ENCODE measurements at places on chromosomes 5 and 9. TPM values are rescaled to one million over a fixed set of nuclear protein-coding genes. Genes with fewer than 3 reads are reported as not detected.

The SLC36A2 gene
- not detected for total RNA-seq

The GPBP1 gene
- total RNA-seq = 88.7 TPM

The ANKRD18A gene
- total RNA-seq = 3.4 TPM

The AOPEP gene
- total RNA-seq = 41.0 TPM

The GRIN1 gene
- total RNA-seq = not detected

The PCDHA5 gene
- 0.46 TPM for total RNA-seq

The NUDT2 gene
- 12.6 TPM for total RNA-seq

The SPAAR gene
- 1.6 TPM for total RNA-seq

The SPATA31C2 gene
- not detected for total RNA-seq

The CCDC112 gene
- 3.4 TPM for total RNA-seq

The CDC20B gene
- not detected for total RNA-seq

The OR1Q1 gene
- not detected for total RNA-seq

The PLPPR1 gene
- total RNA-seq = not detected

The ZNF618 gene
- 8.8 TPM for total RNA-seq

The SPINK4 gene
- not detected for total RNA-seq

DNA sequence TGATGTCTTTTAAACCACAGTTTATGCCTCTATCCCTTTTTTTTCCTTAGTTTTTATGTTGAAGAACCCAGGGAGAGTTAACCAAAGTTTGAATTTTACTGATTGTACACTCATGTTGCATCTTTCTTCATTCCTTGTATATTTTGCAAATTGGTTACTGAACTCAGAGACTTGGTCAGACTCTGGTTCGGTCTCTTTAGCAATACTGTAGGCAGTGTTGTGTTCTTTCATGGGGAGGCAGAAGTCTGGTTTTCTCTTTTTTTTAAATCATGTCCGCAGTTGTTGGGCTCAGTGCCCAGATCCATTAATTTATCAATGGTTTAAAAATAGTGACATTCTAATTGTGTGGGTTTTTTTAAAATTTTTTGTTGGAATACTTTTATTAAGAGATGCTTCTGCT is 23.4 kb downstream of the UBE2R2 start:
- no peaks in the 10 kb centered on the region for H3K27me3 ChIP-seq
- DNase-seq = no peak
- no peak overlapping the region for H3K27ac ChIP-seq
- no peak overlapping the region for H3K4me3 ChIP-seq

GRCh38 chr9:3939820-3940219 is 360.0 kb downstream of the GLIS3 start:
- peaks cover 6% of the 10 kb centered on the region for H3K4me1 ChIP-seq
- H3K4me3 ChIP-seq = no peak overlapping the region
- DNase-seq = no peak

DNA sequence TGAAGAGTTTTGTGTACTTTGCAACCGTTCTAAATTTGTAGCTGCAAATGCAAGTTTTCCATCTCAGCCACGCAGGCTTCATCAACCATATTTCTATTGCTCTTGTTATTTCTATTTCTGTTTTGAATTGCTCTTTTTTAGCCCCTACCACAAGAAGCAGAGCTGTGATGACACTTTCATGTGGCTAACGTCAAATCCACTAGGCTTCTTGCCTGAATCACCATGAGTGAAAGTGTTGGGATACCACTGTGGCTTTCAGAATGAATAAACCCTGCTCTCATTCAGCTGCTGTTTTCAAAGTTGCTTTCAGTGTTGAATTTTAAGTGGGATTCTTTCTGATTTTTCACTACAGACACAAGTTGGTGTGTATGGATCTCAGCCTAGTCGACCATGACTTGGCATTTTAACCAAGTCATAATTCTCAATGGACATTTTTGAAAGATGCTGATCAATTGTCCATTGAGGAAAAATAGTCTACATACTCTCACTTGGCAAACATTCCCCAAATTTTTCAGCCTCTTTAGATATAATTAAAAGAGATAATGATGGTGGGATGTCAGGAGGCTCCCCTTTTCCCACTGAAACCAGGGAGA is 41.0 kb upstream of the MTAP start:
- no peaks in the 10 kb centered on the region for H3K4me1 ChIP-seq
- no peak for DNase-seq
- no peaks in the 10 kb centered on the region for H3K27me3 ChIP-seq

- no peak overlapping the region for H3K4me3 ChIP-seq
- H3K4me1 ChIP-seq = peaks cover 5% of the 10 kb centered on the region
- H3K36me3 ChIP-seq = no peaks in the 10 kb centered on the region
- no peak for DNase-seq
Observed at GRCh38 chr9:6777213-6777902, 19.6 kb downstream of the KDM4C start.

DNA sequence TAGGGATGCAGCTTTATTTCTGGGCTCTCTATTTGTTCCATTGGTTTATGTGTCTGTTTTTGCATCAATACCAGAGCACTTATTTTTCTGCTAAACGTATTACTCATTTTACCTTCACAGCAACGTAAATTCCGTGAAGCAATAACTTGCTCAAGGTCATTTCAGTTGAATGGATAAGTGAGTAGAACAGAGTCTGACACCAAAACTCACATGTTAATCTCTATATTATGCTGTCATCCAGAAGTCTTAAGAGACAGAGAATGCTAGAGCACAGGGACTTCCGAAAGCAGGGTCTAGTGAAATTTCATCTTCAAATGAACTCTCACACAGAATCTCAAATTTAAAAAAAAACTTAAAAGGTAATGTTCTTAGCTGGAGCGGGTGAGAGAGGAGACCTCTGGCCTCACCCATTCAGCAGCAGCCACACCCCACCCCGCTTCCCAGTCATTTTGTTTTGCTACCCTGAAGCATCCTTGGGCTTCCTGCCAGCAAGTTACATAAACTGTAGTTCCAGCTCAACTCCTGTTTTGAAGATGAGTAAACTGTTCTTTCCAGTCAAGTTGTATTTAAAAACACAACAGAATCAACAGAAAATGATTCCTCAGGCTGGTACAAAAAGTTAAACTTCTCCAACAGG is 69.3 kb downstream of the TRIM36 start:
- no peaks in the 10 kb centered on the region for H3K36me3 ChIP-seq
- no peak for DNase-seq
- H3K27me3 ChIP-seq = peaks cover 6% of the 10 kb centered on the region
- H3K4me3 ChIP-seq = no peak overlapping the region
- peak overlapping the region; percentile 32 for H3K27ac ChIP-seq
- no peaks in the 10 kb centered on the region for H3K4me1 ChIP-seq

- no peak overlapping the region for H3K4me3 ChIP-seq
- peak; percentile 46 for DNase-seq
- no peak overlapping the region for H3K27ac ChIP-seq
- no peaks in the 10 kb centered on the region for H3K27me3 ChIP-seq
Observed at GRCh38 chr9:134652291-134653225, 11.0 kb downstream of the COL5A1 start.

- DNase-seq = no peak
- no peak overlapping the region for H3K4me3 ChIP-seq
- H3K4me1 ChIP-seq = peaks cover 5% of the 10 kb centered on the region
Observed at GRCh38 chr5:155434681-155435080, 421.1 kb downstream of the KIF4B start.

GRCh38 chr9:37904445-37905130 is 661 bp upstream of the SLC25A51 start:
- peak overlapping the region; percentile 98 for H3K4me3 ChIP-seq
- no peaks in the 10 kb centered on the region for H3K27me3 ChIP-seq
- peaks cover under 1% of the 10 kb centered on the region for H3K36me3 ChIP-seq
- DNase-seq = peak; percentile 82
- H3K4me1 ChIP-seq = peaks cover 26% of the 10 kb centered on the region
- H3K27ac ChIP-seq = peak overlapping the region; percentile 88

GRCh38 chr5:10724781-10725507 is 36.1 kb downstream of the DAP start:
- H3K27me3 ChIP-seq = no peaks in the 10 kb centered on the region
- peak overlapping the region; percentile 71 for H3K27ac ChIP-seq
- H3K36me3 ChIP-seq = peaks cover 47% of the 10 kb centered on the region
- H3K4me1 ChIP-seq = peaks cover 7% of the 10 kb centered on the region
- H3K4me3 ChIP-seq = no peak overlapping the region
- DNase-seq = no peak

GRCh38 chr9:134054891-134055811 is 12.7 kb downstream of the BRD3 start:
- no peak overlapping the region for H3K4me3 ChIP-seq
- H3K4me1 ChIP-seq = peaks cover 81% of the 10 kb centered on the region
- no peaks in the 10 kb centered on the region for H3K27me3 ChIP-seq
- peaks cover 29% of the 10 kb centered on the region for H3K36me3 ChIP-seq
- DNase-seq = peak; percentile 64

DNA sequence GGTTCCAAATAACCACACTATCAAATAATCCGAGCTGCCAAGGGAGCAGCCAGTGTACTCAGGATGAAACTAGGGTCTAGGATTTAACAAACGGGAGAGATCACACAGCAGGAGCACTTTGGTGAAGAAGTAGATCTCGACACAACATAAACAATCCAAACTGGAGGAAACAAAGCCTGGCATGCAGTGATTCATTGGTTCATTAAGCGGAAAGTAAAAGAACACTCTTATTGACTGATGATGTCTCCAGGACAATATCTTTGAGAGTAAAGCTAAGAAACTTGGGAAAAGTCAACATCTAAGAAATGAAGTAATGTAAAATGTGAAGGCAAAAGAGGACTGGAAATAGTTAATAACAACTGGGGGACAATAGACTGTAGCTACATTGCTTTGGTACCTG is 1478.3 kb upstream of the CDH9 start:
- H3K4me1 ChIP-seq = no peaks in the 10 kb centered on the region
- H3K36me3 ChIP-seq = no peaks in the 10 kb centered on the region
- no peak overlapping the region for H3K4me3 ChIP-seq
- no peak for DNase-seq

GRCh38 chr5:63959177-63959982 is 2.9 kb downstream of the HTR1A start:
- peak; percentile 70 for DNase-seq
- peaks cover 45% of the 10 kb centered on the region for H3K27me3 ChIP-seq
- no peak overlapping the region for H3K27ac ChIP-seq
- H3K4me1 ChIP-seq = no peaks in the 10 kb centered on the region
- no peak overlapping the region for H3K4me3 ChIP-seq
- no peaks in the 10 kb centered on the region for H3K36me3 ChIP-seq

DNA sequence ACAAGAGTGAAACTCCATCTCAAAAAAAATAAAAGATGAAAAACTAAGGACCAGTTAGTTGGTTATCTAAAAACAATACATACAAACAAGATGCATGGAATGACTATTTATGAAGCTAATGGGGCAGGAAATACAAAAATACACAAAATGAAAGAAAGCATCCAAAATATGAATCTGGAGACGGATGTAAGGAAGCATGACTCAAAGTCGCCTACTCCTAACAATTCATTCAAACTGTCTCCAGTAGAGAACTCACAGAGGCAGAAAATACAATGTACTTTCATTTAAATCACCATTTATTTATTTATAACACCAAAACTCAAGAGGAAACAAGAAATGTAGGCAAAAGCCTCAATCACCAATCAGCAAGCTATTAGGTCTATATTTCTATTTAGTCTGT is 68.4 kb downstream of the SCAI start:
- no peaks in the 10 kb centered on the region for H3K36me3 ChIP-seq
- no peaks in the 10 kb centered on the region for H3K4me1 ChIP-seq
- H3K27ac ChIP-seq = no peak overlapping the region
- no peaks in the 10 kb centered on the region for H3K27me3 ChIP-seq
- DNase-seq = no peak
- no peak overlapping the region for H3K4me3 ChIP-seq

- DNase-seq = no peak
- no peaks in the 10 kb centered on the region for H3K36me3 ChIP-seq
- peaks cover 10% of the 10 kb centered on the region for H3K27me3 ChIP-seq
- no peak overlapping the region for H3K4me3 ChIP-seq
Observed at GRCh38 chr9:125376261-125377226, 114.9 kb downstream of the GAPVD1 start.

- no peak overlapping the region for H3K4me3 ChIP-seq
- H3K27me3 ChIP-seq = no peaks in the 10 kb centered on the region
- H3K27ac ChIP-seq = no peak overlapping the region
- peaks cover 10% of the 10 kb centered on the region for H3K4me1 ChIP-seq
Observed at GRCh38 chr9:93295031-93295430, 111.1 kb downstream of the WNK2 start.

GRCh38 chr5:157819502-157820115 is 39.3 kb downstream of the CLINT1 start:
- no peak overlapping the region for H3K27ac ChIP-seq
- no peaks in the 10 kb centered on the region for H3K4me1 ChIP-seq
- H3K4me3 ChIP-seq = no peak overlapping the region
- no peak for DNase-seq

DNA sequence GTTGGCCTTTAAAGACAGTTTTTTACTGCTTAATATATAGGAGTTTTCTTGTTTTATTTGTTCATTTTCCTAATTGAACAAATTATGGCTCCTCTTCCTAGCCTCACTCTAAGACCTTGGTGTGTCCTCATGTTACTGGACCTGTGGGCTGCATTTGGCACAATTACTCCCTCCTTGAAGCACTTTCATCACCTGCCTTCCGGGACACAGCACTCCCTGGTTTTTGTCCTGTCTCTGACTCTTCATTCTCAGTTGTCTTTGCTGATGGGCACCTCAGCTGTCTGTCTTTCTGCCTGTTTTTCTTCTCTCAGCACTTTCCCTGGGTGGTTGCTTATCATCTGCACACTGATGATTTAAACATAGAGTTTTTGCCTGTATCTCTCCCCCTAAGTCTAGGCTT is 13.6 kb downstream of the GTF3C4 start:
- H3K27me3 ChIP-seq = no peaks in the 10 kb centered on the region
- no peak overlapping the region for H3K27ac ChIP-seq
- H3K4me1 ChIP-seq = no peaks in the 10 kb centered on the region
- peaks cover 38% of the 10 kb centered on the region for H3K36me3 ChIP-seq

- DNase-seq = peak; percentile 83
- no peaks in the 10 kb centered on the region for H3K4me1 ChIP-seq
- no peak overlapping the region for H3K27ac ChIP-seq
- peaks cover 5% of the 10 kb centered on the region for H3K27me3 ChIP-seq
Observed at GRCh38 chr5:55146543-55147151, 13.3 kb upstream of the GPX8 start.

- no peaks in the 10 kb centered on the region for H3K27me3 ChIP-seq
- DNase-seq = peak; percentile 64
- H3K36me3 ChIP-seq = no peaks in the 10 kb centered on the region
- peak overlapping the region; percentile 64 for H3K27ac ChIP-seq
Observed at GRCh38 chr9:127185931-127186781, 63.7 kb upstream of the ANGPTL2 start.

DNA sequence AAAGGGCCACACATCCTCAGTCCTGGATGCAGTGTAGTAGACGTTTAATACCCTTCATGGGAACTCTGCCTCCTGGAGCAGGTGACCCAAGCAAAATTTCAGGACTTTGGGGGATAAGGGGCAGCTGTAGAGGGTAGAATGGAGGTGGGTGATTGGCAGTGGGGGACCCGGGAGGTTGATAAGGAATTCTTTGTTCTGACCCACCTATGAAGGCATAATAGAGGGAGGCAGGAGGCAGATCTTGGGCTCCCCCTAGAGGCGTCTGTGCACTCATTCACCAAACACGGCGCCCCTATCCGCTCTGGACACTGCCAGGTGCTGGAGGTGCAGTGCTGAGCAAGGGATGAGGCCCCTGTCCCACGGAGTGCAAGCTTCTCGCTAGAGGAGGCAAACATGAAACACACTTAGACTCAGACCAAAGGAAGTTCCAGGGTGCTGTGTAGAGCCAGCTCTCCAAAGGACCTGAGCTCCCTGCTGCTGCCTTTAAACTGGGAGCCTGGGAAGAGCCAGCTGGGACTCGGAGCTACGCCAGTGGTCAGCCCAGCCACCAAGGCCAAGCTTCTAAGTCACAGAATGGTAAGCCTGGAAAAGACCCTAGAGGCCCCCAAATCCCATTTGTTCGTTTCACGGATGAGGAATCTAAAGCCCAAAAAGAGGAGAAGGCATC is 7.7 kb downstream of the IL17B start:
- no peak overlapping the region for H3K4me3 ChIP-seq
- no peak overlapping the region for H3K27ac ChIP-seq
- peak; percentile 88 for DNase-seq

- H3K36me3 ChIP-seq = no peaks in the 10 kb centered on the region
- no peak for DNase-seq
- peaks cover 13% of the 10 kb centered on the region for H3K4me1 ChIP-seq
- H3K4me3 ChIP-seq = no peak overlapping the region
Observed at GRCh38 chr5:107393851-107394250, 276.9 kb downstream of the EFNA5 start.

All from spleen (tissue), 13 donors.